Renal pelvis (tissue), 12 donors: ENCODE measurements at places on chromosomes 13 and 19. TPM values are rescaled to one million over a fixed set of nuclear protein-coding genes. Genes with fewer than 3 reads are reported as not detected.

DNA sequence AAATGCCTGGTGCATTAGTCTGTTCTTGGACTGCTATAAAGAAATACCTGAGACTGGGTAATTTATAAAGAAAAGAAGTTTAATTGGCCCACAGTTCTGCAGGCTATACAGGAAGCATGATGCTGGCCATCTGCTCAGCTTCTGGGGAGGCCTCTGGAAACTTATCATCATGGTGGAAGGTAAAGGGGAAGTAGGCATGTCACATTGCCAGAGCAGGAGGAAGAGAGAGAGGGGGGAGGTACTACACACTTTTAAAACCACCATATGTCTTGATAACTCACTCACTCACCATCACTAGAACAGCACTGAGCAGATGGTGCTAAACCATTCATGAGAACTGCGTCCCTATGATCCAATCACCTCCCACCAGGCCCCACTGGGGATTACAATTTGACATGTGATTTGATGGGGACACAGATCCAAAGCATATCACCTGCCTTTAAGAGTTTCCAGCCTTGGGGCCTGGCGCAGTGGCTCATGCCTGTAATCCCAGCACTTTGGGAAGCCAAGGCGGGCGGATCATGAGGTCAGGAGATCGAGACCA lies 219.0 kb downstream of the KATNAL1 start:
- DNase-seq = no peak

GRCh38 chr13:30126903-30127428 lies 180.4 kb downstream of the KATNAL1 start:
- no peak for DNase-seq

GRCh38 chr19:48999481-49000325 lies 6.0 kb downstream of the RUVBL2 start:
- DNase-seq = no peak

DNA sequence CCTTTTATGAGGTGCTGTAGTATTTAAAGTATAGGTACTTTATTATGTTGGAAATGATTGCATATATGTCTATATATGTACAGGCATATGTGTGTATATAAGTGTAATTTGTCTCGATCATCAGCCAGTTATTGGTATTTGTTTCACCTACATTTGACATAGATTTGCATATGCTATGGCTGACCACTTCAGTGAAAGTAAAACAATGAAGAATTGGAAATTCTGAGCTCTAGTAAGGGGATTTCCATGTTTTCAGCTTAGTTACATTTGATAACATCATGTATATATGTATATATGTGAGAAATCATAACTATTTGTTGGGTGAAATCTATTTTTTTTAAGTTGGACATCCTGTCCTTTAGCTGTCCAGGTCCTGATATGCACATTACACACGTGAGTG lies 1303.9 kb downstream of the EFNB2 start:
- DNase-seq = no peak

DNA sequence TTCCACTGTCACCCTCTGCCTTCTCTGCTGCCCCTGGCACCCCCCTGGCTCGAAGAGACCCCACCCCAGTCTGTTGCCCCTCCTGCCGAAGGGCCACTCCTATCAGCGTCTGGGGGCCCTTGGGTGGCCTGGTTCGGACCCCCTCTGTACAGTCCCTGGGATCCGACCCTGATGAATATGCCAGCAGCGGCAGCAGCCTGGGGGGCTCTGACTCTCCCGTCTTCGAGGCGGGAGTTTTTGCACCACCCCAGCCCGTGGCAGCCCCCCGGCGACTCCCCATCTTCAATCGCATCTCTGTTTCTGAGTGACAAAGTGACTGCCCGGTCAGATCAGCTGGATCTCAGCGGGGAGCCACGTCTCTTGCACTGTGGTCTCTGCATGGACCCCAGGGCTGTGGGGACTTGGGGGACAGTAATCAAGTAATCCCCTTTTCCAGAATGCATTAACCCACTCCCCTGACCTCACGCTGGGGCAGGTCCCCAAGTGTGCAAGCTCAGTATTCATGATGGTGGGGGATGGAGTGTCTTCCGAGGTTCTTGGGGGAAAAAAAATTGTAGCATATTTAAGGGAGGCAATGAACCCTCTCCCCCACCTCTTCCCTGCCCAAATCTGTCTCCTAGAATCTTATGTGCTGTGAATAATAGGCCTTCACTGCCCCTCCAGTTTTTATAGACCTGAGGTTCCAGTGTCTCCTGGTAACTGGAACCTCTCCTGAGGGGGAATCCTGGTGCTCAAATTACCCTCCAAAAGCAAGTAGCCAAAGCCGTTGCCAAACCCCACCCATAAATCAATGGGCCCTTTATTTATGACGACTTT lies 2.0 kb downstream of the ZFP36 start:
- peak; percentile 29 for DNase-seq

DNA sequence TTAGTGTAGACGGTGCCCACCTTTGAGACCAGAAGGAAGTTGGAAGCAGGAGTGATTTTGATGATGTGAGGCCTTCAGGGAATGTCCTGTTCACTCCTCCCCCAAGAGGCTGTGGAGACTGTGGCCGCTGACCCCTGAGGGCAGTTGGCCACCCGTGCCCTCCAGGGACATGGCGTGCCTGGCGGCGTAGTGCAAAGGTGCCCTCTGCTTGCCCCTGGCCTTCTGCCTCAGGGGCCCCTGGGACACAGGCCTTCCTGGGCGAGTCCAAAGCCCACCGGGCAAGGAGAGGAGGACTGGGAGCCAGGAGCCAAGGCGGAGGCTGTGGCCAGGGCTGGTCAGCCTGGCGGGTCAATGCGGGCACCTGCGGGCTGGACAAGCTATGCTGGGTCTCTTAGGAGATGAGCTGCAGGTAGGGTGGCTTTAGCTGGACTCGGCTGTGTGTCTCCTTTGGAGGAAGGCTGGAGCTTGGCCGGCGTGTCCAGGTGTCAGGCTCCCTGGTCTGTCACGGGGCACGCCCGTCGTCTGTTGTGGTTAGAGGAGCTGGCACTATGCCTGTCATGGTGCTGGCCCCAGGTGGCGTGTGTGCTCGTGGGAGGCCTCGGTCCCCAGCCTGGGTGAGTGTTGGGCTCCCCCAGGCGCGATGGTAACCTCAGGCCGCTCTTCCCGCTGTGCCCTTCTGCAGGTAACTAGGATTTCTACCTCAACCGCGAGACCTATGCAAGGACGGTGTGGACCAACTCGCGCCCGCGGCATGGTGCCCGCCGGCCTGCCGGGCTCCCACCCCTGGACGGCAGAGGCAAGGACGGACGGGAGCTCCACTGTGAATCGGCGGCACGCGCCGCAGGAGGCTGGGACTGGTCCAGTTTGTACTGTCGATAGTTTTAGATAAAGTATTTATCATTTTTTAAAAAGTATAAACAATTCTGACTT lies 6.8 kb downstream of the PLEKHJ1 start:
- no peak for DNase-seq

DNA sequence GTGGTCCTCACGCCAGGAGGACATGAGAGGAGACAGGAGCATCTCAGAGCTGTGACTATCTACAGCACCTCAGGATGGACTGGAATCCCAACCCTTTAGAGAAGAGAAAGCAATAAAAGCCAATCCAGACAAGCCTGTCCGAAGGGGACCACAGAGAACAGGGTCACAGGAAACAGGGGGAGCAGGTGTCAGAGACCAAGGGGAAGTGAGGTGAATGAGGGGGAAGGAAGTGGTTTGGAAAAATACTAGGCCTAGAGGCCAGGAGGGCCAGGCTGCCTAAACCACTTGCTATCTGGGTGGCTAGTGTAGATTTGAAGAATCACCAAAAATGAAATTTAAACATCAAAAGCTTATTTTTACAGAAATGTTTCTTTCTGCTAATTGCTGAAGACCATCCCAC lies 16.2 kb downstream of the TMTC4 start:
- no peak for DNase-seq

DNA sequence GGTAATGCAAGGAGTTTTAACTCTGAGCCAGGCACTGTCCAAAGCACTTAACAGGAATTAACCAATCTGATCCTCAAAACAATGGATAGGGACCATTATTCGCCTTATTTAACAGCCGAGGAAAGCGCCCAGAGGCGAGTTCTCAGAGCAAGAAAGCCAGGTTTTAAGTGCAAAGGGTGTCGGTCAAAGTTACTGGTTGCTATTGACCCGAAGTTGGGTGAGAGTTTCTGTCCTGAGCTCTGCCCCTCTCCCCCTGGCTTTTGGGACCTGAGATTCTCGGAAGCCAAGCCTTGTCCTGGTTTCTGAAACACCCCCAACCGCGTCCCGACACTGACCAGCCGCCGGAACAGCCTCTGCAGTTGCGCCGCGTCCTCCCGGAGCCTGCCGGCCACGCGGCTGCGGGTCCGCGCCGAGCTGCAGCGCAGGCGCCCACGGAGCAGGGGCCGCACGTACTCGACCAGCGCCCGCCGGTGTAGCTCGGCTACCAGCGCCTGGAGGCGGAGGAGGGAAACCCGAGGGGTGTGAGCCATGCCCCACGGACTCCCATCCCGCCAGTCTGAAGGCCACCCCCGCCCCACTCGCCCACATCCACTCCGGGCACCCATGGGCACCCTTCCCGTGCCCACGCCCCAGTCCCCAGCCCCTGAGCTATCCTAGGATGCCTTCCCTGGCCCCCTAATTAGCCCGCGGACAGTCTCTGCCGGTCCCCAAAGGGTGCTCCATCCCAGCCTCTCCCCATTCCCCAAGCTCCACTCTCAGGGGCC lies 27.8 kb downstream of the EXOC3L2 start:
- DNase-seq = no peak

DNA sequence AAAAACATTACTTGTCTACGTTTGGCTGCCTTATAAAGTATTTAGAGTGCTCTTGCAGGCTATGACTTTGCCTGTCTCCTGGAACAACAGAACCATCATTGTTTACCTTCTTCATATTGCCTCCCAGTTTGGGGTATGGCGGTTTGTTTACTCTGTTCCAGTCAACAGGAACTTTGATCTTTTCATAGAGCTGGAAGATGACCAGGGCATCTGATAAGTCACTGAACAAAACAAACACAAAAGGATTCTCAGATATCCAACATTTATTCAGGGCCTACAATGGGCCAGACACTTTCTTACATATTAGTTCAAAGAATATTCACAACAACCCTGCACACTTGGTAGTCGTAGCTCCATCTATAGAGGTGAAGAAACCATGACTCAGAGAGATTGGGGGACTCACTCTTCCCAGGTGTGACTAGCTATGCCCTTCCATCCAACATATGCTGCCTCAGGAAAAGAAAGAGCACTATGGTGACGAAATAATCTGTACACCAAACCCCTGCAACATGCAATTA lies 38.4 kb upstream of the CPB2 start:
- DNase-seq = no peak

GRCh38 chr19:38697197-38697596 lies 47.1 kb downstream of the CAPN12 start:
- DNase-seq = no peak

DNA sequence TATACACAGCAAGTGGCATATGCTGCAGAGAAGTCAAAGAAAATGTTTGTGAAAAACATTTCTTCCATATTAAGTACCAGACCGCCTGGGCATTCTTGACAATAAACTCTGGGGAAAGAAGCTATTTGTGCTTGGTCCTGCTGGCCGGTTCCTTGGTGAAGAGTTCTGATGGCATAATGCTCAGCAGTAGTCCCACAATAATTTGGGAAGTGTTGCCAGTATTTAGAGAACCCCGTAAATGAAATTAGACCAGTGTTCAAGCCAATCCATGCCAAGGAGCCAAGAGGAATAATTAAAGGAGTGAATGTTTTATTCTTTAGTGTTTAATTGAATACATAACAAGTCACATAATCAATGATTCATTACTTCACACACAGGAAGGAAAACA lies 6.3 kb downstream of the KCTD12 start:
- DNase-seq = no peak

EXOC3L2 gene
- 11.0 TPM for polyA plus RNA-seq

SMIM44 gene
- polyA plus RNA-seq = 0.53 TPM

CEACAM19 gene
- 10.2 TPM for polyA plus RNA-seq

KLK2 gene
- not detected for polyA plus RNA-seq
